ENCODE measurements at places on chromosomes 5 and 9.

DNA sequence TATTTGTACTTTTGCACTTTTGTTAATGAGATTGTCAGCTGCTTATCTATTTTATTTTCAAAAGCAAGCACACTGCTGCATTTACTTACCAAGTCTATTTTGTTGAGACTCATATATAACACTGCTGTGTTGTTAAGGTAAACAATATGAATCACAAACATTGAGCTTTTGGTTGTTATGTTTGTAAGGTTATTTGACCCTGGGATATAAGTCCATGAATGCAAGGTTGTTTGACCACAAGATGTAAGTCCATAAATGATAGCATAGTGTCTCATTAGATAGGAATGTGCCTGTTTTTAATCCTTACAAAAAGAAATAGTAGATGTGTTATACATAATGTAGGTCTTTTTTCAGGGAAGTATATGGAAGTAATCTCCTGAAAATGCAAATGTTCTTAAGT lies 845.9 kb downstream of the CDH9 start:
- DNase-seq: no peak

GRCh38 chr5:108634010-108634616 lies 113.6 kb upstream of the FER start:
- DNase-seq: no peak

DNA sequence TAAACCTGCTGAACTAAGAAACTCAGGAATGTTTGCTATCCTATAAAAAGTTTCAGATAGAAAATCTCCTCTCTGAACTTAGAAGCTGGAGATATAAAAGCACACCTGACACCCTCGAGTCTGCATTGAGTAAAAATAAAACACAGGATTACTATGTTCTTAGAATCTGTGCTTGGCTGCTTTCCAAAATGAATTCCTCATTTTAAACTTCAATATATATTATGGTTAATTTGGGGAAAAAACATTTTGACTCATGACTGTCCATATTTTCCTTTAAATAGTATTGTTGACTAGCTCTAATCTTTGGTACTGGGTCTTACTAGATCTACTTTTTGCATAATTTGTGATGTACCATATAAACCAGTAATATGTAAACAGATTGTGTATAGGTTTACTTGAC lies 36.7 kb downstream of the FBXW2 start:
- no peak for DNase-seq

GRCh38 chr5:28374492-28374967 lies 1336.1 kb upstream of the CDH9 start:
- no peak for DNase-seq

DNA sequence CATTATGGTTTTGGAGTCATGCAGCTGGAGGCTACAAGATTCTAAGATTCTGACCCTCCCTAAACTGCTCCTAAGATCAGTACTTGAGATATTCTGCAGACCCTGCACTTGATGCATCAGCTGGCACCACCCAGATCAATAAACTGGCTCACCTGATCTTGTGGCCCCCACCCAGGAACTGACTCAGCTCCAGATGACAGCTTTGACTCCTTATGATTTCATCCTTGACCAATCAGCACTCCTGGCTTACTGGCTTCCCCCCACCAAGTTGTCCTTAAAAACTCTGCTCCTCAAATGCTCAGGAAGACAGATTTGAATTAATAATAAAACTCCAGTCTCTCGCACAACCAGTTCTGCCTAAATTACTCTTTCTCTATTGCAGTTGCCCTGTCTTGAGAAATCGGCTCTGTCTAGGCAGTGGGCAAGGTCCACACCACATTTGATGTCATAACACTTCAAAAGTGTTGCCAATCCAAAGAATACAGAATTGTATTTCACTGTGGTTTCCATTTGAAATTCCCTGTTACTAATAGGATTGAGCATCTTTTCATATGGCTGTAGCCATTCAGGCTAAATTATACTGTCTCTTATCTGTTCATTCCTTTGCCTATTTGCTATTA lies 14.8 kb upstream of the SLC30A5 start:
- DNase-seq: no peak

- no peak for DNase-seq
Observed at GRCh38 chr5:166166071-166166470, 2125.4 kb upstream of the WWC1 start.

- peak; percentile 69 for DNase-seq
Observed at GRCh38 chr9:130199605-130200004, 27.4 kb downstream of the NCS1 start.

GRCh38 chr5:15391704-15392397 lies 108.1 kb upstream of the FBXL7 start:
- DNase-seq: no peak

DNA sequence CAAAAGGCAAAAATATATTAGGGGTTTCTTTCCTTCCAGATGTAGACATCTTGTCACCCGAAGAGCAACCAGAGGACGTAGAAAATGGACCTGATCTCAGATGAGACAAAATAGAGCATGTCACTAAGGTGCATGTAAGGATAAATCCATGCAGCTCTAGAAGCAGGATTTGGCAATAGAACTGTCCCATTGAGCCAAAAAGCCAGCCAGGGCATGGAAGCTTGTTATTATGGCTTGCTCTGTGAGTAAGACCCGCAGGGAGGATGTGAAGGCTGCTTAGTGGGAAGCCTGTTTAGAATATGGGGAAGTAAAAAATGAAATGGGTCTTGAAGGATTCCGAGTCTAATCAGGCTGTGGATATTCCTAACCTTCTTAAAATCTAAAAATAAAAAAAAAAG lies 165.6 kb upstream of the MPDZ start:
- DNase-seq: no peak

DNA sequence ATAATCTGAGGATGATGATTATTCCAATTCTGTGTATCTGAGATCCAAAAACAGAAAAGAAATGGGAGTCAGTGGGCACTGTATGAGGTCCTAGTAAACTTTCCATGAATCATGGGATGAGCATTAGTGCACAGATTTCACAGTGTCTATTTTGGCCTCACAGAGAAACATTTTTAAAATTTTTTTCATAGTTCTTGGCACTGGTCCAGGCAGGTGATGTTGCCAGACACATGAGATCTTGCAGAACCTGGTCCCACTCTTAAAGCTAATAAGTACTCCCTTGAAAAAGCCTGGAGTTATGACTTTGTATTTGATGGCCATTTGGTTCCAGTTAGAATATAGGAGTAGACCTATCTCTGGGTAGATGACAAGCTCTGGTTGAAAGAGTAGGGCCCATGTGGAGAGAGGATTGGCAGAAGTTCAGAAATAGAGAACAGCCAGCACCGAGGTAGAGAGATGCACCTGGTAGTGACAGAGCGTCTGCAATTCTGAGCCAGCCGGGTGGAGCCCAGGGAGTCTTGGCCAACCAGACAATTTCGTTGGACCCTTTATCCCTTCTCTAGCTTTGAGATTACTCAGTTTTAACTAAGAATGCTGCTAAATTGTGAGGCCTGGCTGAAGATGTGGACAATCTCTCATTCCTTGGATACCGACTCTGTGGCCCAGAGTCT lies 6.3 kb upstream of the TNFSF15 start:
- DNase-seq: no peak

GRCh38 chr9:128123451-128124080 lies 4.0 kb downstream of the PTGES2 start:
- DNase-seq: no peak

GRCh38 chr9:89342948-89343347 lies 24.6 kb downstream of the SECISBP2 start:
- no peak for DNase-seq

- no peak for DNase-seq
Observed at GRCh38 chr9:122816163-122816867, 12.1 kb downstream of the PDCL start.

DNA sequence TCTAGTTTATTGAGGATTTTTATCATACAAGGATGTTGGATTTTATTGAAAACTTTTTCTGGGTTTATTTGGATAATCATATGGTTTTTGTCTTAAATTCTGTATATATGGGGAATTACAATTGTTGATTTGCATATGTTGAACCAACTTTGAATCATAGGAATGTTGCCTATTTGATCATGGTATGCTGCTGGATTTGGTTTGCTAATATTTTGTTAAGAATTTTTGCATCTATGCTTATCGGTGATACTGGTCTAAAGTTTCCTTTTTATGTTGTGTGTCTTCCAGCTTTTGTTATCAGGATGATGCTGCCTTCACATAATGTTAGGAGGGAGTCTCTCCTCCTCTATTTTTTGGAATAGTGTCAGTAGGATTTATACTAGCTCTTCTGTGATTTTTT lies 745.0 kb downstream of the PRELID2 start:
- no peak for DNase-seq

DNA sequence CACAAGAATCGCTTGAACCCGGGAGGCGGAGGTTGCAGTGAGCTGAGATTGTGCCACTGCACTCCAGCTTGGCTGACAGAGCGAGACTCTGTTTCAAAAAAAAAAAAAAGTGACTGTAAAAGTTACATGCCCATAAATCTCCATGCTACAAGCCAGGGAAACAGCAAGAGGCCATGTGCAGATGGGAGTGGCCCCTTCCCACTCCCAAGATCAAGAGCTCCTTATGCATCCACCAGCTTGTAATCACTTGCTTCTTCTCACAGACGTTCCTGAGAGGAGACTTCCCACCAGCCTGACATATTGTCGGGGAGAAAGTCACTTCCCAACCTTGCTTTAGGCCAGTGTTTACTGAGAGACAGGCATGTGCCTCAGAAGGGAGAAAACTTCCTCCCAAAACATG lies 45.6 kb upstream of the N4BP3 start:
- no peak for DNase-seq

Measured in AG04450 (cell line).